ENCODE measurements at places on chromosomes 16 and 17.

GRCh38 chr17:75525806-75526554 lies 483 bp downstream of the LLGL2 start:
- no peak for DNase-seq

GRCh38 chr16:82070656-82071369 lies 35.8 kb downstream of the HSD17B2 start:
- DNase-seq, result no peak

GRCh38 chr17:81310949-81311550 lies 15.9 kb upstream of the SLC38A10 start:
- DNase-seq, result no peak

GRCh38 chr16:68900009-68900408 lies 56.7 kb downstream of the TANGO6 start:
- no peak for DNase-seq

GRCh38 chr17:48795444-48796162 lies 21.4 kb downstream of the TTLL6 start:
- DNase-seq, result no peak

DNA sequence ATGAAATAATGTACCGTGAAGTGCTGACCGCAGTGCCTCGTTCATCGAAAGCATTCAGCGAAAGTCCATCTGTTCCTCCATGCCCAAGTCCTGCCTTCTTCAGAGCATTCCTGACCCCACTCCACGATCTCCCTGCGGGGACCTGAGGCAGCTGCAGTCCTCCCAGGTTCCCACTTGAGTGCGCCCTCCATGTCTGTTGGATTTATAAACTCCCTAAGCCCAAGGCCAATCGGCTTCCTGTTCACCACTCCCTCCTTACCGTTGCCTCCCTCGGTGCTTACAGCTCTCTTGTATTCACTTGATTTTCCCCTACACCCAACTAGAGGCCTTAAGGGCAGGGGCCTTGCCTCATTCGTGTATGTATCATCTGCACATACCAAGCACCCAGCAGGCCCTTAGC lies 2.8 kb downstream of the RAD51D start:
- no peak for DNase-seq

GRCh38 chr16:71895679-71896365 lies 491 bp downstream of the IST1 start:
- no peak for DNase-seq

Data from DMS 273 treated with DMSO at 0.1 percent for 48 hours (cell line).